ENCODE measurements at places on chromosomes 4 and X.

DNA sequence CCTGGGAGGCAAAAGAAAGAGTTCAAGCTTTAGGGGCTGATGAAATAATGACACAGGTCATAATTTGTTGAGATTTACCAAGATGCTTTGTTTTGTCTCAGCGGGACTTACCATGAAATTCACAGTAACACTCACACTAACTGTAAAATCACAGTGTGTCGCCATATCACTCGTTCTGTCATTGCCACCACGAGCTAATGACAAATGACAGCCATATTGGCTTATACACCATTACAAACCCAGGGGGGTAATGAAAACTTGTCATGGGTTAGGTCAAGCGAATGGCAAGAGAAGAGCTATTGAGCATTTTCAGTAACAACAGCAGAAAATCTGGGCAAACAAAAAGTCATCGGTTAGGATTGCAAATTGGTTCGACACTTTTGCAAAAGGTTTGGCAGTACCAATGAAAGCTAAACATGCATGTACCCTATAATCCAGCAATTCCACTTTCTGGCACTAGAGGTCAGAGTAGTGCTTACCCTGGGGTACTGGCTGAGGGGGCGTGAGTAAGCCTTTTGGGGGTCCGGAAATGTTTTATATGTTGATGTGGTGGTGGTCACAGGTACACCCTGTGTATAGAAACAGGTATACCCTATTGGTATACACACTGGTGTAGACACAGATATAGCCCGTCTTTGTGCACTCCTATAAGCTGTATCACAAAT is 83.9 kb upstream of the RAI2 start:
- no peak for DNase-seq

- DNase-seq, result no peak
Measured at GRCh38 chr4:183263787-183264386, 56.2 kb downstream of the CLDN22 start.

DNA sequence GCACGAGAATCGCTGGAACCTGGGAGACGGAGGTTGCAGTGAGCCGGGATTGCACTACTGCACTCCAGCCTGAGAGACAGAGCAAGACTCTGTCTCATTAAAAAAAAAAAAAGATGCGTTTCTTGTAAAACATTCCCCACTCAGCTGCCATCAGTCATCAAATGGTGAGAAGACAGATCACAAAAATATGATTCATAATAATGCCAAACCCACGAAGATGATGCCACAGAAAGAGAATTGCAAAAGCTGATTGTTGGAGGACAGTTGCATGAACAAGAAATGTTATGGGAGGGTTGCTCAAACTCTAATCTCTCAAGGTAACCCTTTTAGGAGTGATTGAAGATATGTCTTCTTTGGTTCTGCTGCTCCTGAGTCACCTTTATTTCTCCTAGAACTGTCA is 21.4 kb upstream of the SMIM14 start:
- DNase-seq, result no peak

GRCh38 chrX:135194684-135195083 is 23.5 kb upstream of the CT55 start:
- no peak for DNase-seq

DNA sequence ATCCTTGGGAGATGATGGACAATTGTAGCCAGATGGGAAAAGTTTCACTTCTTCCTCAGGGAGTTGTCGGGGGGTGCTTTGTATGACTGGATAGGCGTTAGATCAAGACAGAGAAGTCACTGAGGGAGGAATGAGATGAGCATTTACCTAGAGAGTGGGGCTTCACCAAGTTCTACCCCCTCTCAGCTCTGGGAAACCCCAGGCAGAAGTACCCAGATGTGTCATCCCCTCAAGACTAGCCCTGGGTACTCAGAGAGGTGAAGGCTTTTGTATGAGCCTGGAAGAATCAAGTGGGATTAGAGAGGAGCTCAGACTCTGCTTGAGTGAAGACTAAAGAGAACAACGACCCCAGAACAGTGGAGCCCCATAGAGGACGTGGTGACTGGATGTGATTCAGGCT is 1.9 kb downstream of the MAGEB1 start:
- no peak for DNase-seq

GRCh38 chr4:19941434-19941833 is 310.3 kb upstream of the SLIT2 start:
- DNase-seq, result no peak

GRCh38 chrX:93695981-93696380 is 22.0 kb downstream of the FAM133A start:
- DNase-seq, result no peak

DNA sequence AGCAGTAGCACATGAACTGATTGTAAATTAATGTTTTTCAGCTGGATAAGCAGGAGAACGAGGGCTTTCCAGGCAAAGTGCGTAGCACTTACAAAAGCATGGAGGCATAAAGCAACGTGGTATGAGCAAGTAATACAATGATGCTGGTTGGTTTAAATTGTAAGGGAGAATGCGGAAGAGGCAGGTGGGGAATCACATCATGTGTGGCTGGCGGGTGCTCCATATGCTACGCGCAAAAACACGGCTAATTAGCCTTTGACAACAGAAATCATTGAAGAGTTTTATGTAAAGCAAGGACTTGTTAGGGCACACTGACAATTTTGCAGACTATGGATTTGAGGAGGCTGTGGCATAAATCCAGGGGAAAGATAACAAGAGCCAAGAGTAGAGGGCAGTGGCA is 14.6 kb downstream of the SYTL4 start:
- no peak for DNase-seq

- DNase-seq, result no peak
Measured at GRCh38 chr4:8010618-8011017, 71.0 kb upstream of the AFAP1 start.

DNA sequence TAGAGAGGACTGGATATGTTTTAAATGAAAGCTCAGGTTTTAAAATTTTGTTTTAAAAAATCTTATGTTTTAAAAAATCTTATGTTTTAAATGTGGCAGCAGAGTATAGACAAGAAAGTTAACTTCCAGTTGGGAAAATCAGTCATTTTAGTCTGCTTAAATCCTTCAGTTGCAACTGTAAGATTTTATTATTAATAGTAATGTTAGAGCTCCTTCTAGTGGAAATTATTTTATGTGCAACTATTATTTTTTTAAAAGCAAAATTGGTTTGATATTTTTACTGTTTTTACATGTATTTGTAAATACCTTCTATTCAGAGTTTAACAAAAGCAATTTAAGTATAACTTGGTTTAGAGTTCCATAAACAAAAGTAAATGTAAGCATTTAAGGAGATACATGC is 8.5 kb upstream of the NUDT6 start:
- no peak for DNase-seq

DNA sequence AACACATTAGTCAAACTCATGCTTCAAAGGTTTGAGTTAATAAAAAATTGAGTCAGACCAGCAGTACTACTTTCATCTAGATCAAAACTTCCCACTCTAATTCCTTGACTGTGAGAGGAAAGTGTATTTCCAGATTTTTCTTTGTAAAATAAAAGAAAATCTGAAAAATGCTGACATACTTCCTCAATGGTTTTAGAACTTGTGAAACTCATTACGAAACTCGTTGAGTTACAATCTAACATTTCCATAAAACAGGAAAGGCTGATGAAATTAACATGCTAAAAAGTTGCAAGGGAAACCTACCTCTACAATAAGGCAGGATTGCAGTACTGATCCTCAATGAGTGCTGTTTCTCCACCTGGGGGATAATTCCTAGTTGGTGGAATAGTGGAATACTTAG is 217.8 kb upstream of the HCCS start:
- DNase-seq, result no peak

GRCh38 chr4:87783781-87784180 is 15.6 kb upstream of the IBSP start:
- no peak for DNase-seq

DNA sequence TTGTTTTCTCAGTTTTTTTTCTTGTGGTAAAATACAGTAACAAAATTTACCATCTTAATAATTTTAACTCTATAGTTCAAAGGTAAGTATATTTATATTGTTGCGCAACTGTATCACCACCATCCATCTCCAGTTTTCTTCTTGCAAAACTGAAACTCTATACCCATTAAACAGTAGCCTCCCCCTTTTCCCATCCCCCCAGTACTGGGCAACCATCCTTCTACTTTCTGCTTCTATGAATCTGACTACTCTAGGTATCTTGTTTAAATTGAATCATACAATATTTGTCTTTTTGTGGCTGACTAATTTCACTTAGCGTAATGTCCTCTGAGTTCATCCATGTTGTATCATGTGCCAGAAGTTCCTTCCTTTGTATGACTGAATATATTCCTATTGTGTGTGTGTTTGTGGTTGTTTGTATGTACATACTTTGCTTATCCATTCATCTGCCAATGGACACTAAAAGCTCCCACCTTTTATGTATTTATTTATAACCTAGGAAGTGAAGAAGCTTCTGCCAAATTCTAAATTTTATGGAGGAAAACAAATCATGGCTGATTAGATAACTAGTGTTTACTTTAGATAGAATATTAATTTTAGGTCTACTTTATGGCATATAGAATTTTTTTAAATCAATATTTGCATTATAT is 10.0 kb downstream of the ABHD18 start:
- DNase-seq, result no peak

- DNase-seq, result no peak
Measured at GRCh38 chrX:24890677-24891076, 125.1 kb downstream of the ARX start.

DNA sequence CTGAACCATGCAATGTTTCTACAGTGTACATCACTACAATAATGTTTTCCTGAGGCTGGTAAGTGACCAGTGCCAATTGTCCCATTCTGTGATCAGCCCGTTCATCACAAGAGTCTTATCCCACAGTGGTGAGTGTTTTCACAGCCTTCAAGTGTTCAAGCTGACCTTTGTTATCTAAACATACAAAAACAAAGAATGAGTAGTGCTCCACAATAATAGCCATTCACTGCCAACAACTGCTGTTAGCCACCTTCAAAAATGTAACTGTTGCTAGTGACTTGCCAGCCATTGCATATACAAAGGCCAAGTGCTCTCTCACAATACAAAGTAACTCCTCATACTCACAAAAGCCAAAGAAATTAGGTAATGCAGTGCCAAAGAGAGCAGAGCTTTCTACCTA is 1084.1 kb downstream of the FAM133A start:
- DNase-seq, result no peak

GRCh38 chr4:23348789-23349498 is 540.9 kb downstream of the PPARGC1A start:
- no peak for DNase-seq

- no peak for DNase-seq
Measured at GRCh38 chr4:30385650-30386049, 334.5 kb upstream of the PCDH7 start.

DNA sequence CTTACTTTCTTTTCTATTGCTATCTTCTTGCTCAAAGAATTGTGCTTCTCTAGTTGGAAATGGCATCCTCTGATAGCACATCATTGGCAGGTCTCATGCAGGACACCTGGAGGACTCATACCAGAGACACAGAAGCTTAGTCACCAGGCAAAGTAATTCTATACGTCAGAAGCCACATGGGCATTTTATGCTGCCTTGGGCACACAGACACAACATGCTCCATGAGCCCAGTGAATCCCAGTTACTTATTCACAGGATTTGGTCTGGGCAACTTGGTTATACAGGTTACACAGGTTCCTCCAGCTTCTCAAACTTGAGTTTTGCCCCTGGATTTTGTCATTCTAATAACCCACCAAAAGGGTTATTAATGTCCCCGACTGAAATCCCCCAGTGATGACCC is 7.1 kb downstream of the RASSF6 start:
- DNase-seq, result no peak

DNA sequence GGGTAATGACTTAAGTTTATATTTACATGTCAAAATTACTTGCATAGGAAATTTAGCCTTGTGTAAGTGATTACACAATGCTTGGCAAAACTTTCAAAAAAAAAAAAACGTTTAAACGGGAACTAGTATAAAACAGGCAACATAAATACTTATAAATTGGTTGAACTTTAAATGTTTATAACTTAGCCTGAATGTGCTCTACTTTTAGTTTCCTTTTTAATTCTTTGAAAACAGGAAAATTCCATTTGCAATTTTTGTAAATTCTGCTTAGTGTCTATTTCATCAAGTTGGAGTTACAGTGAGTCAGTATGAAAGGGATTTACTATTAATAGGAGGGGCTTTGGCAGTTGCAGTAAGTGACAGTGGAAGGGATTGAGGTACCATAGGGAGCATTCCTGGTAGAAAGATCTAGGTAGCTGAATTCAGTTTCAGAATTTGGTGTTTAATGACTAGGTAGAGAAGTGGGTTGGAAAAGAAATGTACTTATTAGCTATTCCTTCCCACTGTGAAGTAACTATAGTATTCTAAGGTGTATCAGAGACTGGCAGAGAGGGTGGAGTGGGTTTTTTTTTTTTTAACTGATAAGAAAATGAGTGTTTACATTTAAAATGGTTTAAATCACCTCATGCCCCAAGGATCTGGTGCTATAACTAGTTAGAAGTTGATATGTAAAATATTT is 2.8 kb downstream of the STAG2 start:
- DNase-seq, result no peak

GRCh38 chr4:140755774-140756318 is 339 bp downstream of the TBC1D9 start:
- DNase-seq, result no peak

DNA sequence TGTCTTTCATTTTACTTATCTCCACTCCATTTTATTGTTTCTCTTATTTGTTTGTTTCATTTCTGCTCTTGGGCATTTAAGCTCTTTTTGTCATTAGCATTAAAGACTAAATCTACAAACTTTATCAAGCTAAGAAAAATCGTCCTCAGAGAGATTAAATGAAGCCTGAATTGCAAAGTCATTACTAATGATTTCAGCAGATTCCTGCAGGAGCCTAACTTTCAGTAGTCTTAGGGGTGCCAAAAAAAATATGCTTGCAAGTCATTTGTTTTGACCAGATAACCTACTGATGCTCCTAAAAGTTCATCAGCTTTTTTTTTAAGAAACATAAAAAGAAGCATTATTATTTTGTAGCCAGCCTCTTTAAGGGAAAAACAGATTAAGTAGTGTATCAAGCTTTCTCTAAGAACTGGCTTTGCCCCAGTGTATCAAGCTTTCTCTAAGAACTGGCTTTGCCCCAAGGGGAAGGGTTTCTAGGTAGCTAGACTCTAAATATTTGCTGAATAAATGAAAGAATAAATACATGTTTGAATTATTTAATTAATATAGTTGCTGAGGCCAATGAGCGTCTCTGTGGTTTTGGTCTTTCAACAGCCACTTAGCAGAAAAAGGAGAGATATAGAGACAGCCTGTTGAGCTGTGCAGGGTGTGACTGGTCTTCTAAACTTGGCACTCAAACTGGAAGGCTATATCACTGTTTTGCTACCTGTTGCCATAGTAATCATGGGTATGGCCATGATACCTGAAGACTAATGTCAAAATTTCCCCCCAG is 174.2 kb downstream of the BTC start:
- no peak for DNase-seq

GRCh38 chrX:18654875-18655836 is 16.8 kb downstream of the RS1 start:
- DNase-seq, result no peak

DNA sequence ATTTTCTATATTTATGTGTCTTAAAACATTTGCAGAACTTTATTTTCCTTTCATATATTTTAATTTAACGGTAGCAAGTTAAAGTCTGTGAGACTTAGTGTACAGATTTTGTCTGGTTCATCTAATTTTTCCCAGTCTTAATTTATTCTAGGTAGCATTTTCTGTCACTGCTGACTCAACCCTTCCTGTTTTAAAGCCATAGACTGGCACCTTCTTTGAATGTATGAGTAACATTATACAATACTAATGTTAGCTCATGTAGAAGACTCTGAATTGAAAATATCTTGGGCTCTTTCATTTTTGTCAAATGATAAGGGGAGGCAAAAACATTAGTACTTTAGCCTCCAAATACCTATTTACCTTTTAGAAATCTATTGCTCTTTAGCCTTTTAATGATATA is 43.6 kb downstream of the BLTP1 start:
- DNase-seq, result no peak

GRCh38 chrX:105228602-105229001 is 8.1 kb upstream of the TEX13A start:
- no peak for DNase-seq

Data from activated CD8-positive, alpha-beta memory T cell treated with anti-CD3 and anti-CD28 coated beads for 4 hours (primary cell).